Stimulated activated CD8-positive, alpha-beta memory T cell treated with anti-CD3 and anti-CD28 coated beads, Interleukin-4, amount 100 ng/mL, for 1 hour (primary cell): ENCODE measurements at places on chromosomes 6 and 20.

GRCh38 chr6:78607189-78607588 lies 260.2 kb upstream of the IRAK1BP1 start:
- no peak for DNase-seq

GRCh38 chr6:137792160-137793033 lies 74.7 kb upstream of the TNFAIP3 start:
- DNase-seq = no peak

GRCh38 chr20:20802328-20802727 lies 89.9 kb upstream of the RALGAPA2 start:
- DNase-seq = no peak

DNA sequence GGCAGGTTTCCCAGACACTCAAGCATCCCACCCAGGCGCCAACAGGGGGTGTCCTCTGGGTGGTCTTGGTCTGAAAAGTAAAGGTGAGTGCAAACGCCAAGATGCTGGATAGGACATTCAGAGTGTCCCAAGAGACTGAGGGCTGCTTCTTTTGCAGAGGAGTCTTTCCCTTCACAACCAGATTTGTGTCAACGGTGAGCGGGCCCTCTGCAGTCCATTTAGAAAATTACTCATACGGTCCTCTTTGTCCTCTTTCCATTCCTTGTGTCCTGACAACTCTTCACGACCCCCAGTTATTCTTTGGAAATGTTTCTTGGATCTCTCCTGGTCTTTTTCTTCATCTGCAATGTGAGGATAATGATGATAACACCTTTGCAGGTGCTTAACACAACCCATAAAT lies 257.8 kb downstream of the CDC5L start:
- no peak for DNase-seq

DNA sequence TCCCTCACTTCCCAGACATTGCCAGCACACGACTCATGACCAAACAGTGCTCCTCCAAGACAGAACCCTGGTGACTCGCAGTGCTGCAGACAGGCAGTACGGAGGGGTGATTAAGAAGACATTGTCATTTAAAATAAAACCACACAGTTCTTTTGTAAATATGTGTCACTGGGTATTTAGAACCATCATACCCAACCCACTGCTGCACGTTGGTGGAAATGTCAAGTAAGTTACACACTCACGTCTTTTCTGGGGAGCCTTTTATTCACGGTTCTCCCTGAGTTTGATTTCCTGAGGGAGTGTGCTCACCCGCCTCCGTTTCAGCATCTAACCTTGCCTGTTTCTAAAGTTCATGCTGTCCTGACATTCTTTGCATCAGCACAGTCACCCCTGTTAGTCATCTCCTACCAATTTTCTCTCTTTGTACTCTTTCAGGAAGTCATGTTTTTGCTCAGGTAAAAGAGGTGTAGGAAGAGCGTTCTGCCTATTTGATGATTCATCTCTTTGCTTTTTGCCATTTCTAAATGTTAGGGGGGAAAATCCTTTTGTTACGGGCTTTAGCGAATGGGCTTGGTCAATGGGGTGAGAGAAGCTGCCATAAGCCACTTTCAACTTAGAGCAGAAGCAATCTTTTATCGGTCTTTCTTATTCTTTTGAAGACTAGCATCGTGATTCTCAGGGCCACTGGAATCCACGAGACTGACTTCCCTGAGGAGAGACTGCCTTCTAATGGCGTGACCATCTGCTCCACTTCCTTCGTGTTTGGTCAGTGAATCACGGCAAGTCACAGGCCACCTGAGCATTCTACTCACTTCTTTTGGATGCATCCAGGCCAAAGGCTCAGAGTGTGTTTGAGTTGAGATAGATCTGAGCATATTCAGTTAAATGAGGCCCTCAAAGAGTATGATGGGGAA lies 512.8 kb upstream of the JARID2 start:
- DNase-seq = no peak

DNA sequence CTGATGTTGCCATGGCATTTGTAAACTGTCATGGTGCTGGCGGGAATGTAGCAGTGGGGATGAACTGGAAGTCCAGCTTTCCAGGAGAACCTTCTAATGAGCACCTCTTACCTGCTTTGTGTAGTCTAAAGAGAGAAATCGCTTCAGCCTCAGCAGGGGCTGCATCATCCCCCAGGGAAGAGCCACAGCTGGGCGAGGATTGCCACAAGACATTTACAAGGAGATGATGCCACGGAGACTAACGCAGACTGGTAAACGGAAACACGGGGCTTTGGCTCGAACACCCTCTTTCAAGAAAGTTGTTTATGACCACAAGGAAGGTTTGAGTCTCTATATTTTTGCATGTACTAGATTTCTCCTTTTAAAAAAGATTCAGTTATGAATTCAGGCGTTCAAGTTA lies 72.9 kb downstream of the CDH26 start:
- DNase-seq = no peak

DNA sequence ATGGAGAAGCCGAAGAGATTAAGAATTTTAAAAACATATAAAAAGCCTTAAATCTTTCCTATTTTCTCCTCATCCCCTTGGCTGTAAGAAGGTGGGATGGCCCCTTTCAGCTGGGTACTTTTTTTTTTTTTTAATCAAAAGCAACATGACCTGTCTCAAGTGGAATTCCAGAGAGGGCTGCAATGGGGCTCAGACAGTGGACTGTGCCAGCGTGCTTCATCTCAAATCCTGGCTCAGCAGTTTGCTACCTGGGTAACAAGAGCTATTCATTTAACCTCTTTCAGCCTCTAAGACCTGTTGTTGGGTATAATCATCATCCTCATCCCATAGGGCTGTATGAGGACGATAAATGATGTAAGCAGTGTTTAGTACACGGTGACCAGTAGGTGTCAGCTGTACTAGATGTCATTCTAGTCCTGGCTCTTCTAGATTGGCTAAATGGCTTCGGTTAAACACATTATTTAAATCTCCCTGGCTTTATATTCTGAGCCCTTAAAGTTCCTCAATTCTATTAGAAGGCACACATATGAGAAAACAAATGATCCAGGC lies 6.9 kb upstream of the PPP1R3G start:
- no peak for DNase-seq

GRCh38 chr6:145903356-145904102 lies 60.6 kb downstream of the SHPRH start:
- DNase-seq = no peak

- no peak for DNase-seq
These were observed 260.9 kb downstream of the SLC24A3 start for GRCh38 chr20:19473216-19473921.

DNA sequence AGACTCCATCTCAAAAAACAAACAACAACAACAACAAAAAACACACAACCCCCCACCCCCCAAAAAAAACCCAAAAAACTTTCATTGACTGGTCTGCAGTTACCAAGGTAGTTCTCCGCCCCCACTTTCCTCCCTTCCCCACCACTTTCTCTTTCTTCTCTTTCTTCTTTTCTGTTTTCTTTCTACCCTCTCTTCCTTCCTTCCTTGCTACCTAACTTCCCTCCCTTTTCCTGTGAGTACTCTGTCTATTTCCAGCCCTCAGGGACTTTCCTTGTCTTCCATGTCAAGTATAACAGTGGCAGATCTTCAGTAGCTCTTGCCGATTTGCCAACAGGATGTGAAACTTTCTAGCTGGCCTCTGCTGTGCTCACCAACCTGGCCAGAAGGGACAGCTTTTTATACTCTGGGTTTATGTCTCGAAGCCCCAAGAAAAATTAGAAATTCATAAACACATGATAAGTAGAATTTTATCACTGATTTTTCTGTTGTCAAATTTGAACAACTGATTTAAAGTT lies 399.5 kb downstream of the QKI start:
- no peak for DNase-seq

DNA sequence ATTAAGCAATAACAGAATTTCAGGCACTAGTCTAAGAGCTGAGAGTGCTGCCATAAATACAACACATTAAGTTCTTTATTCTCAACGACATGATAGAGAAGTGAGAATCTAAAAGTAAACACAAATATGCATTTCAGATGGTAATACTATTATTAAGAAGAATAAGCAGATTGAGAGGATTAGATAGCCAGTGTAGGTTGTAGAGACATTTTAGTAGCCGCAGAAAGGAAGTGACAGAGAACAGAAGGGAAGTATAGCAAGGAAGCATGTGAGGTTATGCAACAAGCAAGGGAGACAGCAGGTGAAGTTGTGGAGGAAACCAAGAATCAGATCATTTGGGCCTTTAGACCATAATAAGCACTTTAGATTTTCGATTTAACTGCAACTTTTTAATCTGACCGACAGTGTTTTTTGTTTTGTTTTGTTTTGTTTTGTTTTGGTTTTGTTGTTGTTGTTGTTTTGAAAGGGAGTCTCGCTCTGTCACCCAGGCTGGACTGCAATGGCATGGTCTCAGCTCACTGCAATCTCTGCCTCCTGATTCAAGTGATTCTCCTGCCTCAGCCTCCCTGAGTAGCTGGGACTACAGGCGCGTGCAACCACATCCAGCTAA lies 737.0 kb upstream of the ADGRB3 start:
- no peak for DNase-seq

GRCh38 chr6:113588646-113589045 lies 268.5 kb upstream of the MARCKS start:
- no peak for DNase-seq

- DNase-seq = no peak
These were observed 231.5 kb upstream of the SUPT3H start for GRCh38 chr6:45609141-45609638.

- DNase-seq = no peak
These were observed 292.6 kb upstream of the MARCKS start for GRCh38 chr6:113564371-113565171.

- no peak for DNase-seq
These were observed 337.0 kb downstream of the CDH26 start for GRCh38 chr20:60295214-60295613.

DNA sequence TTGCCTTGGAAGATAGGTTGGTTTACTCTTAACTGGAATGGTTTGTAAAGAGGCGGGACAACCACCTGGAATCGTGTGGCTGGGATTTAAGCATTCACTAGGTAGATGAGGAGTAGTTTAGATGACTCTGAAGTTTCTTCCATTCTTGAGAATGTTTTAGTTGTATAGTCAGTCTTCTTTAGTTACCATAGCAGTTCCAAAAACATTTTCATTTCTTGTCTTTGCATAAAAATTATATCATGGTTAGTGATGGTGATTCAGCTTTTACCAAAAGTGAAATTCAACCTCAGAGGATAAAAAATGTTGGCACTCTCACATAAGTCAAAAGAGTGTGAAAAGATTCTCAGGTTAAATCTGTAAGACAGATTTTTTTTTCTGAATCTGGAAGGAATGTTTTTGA lies 70.3 kb downstream of the SMAP1 start:
- DNase-seq = no peak

DNA sequence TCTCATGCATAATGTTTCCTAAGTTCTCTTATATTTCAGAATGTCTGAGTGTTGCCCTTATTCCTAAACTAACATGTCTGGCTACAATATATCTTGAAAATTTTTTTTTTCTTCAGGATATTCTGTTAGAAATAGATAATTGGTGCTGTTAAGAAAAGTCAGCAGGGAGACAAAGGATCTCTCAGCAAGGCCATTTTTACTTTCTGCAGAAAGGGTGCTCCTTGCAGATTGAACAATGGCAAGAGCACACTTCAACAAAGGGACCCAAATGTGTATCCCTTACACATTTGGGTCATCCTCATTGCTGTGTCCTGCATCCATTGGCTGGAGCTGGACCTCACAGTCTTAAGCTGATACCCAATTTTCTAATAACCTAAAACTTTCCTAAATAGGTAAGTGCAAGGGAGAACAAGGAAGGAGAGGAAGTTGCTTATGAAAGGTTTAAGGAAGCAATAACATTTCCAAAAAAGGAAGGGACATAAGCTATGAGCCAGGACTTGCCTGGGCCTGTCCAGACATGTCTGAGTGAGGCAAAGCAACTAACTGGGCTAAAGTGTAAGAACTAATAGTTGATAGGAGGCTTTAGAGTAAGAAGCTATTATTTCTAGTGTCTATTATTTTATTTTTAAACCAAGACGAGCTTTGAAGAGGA lies 429.6 kb downstream of the BCKDHB start:
- no peak for DNase-seq

GRCh38 chr6:141541581-141542324 lies 591.0 kb upstream of the GJE1 start:
- DNase-seq = no peak

GRCh38 chr6:53432318-53433161 lies 83.8 kb upstream of the ELOVL5 start:
- no peak for DNase-seq

DNA sequence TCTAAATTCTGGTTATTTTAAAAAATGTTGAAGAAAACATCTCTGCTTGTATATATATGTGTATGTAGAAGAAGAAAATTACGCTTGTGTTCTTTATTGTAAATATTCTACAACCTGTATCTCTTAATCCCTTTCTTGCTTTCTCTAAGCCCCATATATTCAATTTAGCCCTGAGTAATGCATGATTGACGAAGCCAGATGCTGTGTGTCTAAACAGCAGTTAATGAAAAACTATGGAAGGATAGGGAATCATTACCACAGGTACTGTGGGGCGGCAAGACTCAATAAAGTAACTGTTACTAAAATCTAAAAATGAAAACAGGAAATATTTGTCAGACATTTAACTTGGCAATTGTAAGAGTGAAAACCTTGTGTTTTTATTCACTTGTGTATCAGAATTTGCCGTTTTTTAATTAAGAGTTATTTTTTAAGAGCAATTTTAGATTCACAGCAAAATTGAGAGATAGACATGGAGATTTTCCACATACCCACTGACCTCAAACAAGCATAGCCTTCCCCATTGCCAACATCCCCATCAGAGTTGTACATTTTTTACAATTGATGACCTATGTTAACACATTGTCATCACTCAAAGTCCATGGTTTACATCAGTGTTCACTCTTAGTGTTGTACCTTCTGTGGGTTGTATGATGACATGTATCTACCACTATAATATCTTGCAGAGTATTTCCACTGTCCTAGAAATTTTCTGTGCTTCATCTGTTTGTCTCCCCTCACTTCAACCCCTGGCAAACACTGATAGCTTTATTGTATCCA lies 76.7 kb downstream of the BCKDHB start:
- DNase-seq = no peak

GRCh38 chr6:145360865-145361264 lies 374.5 kb downstream of the EPM2A start:
- no peak for DNase-seq

- DNase-seq = no peak
These were observed 4.2 kb downstream of the SCML4 start for GRCh38 chr6:107819964-107820337.

DNA sequence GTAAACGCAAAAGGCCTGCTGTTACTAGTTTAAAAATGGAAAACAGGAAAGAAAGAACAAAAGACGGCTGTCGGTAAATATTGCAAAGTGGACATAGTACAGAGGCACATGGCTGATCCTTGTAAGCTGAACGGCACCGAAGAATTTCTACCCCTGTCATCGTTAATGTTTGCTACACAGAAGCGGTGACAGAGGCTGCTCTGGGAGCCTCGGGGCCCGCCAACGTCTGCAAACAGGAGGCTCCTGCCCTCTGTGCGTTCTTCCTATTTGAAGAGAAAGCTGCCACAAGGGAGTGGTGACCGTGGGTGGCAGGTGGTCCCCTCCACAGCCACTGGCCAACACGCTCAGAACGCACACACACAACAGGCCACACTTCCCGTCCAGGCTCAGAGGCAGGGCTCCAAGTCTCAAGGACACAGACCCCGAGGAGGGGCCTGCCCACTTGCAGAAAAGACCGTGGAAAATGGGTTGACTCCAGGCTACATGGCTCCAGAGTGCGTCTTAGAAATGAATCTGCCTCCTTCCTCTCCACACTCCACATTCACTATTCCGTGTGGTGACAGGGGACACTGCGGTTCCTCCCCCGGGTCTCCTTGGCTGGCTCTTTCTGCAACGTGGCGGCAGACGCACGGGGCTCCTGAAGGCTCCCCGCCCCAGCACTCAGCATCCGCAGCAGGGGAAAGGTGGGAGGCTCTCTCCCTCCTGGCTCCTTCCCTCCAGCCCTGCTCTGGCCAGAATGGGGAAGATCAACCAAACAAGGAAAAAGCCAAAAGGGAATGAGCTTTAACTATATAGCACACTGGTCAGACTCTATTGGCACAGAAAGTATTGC lies 64.5 kb downstream of the GMPR start:
- no peak for DNase-seq
